GM12864 (cell line): ENCODE measurements at places on chromosomes 6 and 20.

GRCh38 chr6:24064106-24064505 lies 61.9 kb upstream of the NRSN1 start:
- no peak for DNase-seq

- no peak for DNase-seq
Measured at GRCh38 chr20:4944518-4945313, 56.6 kb downstream of the SLC23A2 start.

GRCh38 chr6:44576132-44576631 lies 188.7 kb downstream of the CDC5L start:
- DNase-seq, result no peak

GRCh38 chr6:106163966-106164877 lies 78.1 kb downstream of the PRDM1 start:
- peak; percentile 89 for DNase-seq

DNA sequence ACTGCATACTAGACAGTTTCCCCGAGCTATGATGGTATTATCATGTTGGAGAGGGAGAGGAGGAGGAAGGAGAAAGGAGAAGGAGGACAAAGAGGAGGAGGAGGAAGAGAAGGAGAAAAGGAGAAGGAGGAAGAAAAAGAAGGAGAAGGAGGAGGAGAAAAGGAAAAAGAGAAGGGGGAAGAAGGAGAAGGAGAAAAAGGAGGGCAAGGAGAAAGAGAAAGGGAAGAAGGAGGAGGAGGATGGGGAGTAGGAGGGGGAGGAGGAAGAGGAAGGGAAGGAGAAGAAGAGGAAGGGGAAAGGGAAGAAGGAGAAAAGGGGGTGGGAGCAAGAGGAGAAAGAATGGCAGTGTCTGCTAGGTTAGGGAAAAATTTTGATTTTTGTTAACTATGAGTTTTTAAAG lies 35.1 kb upstream of the PRELID3B start:
- no peak for DNase-seq

DNA sequence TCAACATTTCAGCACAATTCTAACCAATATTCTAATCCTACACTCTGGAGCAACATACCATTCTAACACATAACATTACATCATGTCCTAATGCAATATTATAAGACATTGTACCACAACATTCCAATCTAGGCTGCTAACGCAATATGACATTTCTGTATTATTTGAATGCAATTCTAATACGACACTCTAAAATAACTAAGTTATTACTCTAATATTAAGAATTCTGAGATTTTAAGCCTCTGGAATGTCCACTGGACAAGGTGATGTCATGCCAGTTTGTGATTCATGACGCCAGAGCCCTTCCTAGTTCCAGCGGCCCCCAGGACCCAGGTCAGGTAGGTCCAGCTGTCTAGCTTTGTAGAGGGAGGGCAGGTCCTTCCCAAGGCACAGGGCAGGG lies 69.7 kb upstream of the SIRPA start:
- DNase-seq, result no peak

DNA sequence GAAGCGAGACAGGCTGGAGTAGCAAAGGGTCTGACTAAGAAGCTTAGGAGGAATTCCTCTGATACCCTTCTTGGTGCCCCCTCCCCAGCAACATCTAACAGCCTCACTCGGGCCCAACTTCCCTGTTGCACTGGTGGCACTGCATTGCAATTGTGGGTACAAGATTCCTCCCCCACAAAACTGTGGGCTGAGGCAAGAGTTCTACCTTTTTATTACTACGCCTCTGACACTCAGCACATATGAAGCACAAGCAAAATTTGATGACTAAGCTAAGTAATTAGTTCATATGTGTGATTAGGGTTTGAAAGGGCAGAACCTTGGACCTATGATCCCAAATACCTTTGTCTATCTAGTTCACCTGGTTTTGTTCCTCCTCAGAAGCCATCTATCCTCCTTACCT lies 83.5 kb downstream of the ZHX3 start:
- no peak for DNase-seq

- DNase-seq, result peak; percentile 36
Measured at GRCh38 chr6:170279977-170280688, 10.7 kb downstream of the DLL1 start.

DNA sequence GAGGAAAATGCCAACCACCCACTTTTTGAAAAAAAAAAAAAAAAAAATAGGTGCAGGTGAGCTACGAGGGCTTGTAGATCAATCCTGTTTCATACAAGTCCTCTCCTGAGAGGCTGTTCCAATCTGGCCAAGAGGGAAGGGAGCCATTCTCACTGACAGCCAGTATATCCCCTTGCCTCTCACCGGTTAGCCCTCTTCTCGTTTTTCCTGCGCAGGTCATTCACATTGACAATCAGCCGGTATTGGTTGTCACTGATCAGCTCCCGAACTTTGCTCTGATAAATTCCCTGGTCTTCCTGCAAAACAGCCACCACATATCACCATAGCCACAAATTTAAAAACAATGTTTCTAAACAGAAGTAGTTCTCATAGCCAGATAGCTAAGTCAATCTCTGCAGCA lies 1.4 kb downstream of the MCM3 start:
- no peak for DNase-seq

DNA sequence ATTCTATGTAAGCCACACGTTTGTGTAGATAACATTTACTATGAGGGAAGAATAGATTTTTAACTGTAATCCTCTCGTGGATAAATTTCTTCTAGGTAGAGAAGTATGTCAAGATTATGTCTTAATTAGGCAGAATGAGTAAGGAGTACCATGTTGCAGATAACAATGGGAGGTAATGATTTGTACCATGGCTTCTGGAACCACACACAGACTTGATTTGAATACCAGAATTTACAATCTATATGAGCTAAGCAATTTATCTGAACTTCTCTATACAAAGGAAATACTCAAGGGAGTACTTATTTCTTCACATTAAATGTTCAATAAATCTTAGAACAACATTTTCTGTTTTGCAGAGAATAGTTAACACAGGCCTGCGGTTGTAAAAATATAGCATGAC lies 51.5 kb downstream of the RPS12 start:
- no peak for DNase-seq

DNA sequence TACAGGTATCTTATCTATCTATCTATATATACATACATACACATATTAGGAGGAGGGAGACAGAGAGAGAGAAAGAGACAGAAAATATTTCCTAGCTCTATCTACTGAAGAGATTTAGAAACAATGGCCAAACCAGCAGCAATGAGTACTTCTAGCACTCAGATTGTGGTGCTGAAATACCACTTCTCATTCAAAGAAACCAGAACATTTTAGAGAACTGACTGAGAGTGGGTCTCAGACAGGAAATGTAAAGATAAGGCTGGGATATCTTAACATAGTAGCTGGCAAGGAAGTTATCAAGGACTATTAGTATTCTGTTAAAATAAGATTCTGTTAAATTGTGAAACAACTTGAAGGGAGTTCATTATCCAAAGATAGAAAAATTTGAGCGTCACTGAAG lies 57.0 kb downstream of the DNAAF9 start:
- DNase-seq, result no peak

- DNase-seq, result no peak
Measured at GRCh38 chr20:47741669-47742608, 43.3 kb downstream of the SULF2 start.

DNA sequence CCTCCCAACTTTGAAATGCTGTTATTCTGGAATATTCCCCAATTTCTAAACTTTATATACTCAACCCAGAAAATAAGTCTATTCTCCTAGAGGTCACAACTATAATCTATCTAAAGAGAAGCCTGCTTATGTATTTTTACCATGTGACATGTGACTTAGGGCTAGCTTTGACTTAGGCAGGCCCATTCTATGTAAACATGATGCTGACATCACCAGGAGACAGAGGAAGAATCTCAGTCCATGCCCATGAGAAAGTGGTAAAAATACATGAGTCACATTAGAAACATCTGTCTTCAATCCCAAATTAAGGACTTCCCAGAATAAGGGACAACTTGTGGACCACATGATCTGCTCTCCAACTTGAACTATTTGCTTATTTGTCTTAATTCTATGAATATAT lies 113.6 kb upstream of the ID4 start:
- DNase-seq, result no peak

DNA sequence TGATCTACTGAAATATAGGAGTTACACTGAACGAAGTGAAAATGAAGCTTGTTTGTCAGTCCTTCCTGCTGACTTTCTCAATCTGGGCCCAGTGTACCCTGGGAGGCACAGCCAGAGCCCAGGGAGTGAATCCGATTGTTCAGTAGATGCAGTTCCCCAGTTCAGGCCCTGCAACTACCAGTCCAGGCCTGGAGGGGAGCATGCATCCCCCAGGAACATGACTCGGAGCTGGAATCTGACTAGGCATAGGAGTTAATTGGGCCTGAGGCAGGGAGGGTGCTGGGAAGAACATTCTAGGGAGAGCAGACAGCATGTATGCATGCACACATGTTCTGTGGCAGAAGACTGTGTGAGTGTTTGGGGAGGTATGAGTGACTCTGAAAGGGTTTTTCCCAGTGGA lies 42.1 kb downstream of the PHACTR3 start:
- DNase-seq, result no peak

DNA sequence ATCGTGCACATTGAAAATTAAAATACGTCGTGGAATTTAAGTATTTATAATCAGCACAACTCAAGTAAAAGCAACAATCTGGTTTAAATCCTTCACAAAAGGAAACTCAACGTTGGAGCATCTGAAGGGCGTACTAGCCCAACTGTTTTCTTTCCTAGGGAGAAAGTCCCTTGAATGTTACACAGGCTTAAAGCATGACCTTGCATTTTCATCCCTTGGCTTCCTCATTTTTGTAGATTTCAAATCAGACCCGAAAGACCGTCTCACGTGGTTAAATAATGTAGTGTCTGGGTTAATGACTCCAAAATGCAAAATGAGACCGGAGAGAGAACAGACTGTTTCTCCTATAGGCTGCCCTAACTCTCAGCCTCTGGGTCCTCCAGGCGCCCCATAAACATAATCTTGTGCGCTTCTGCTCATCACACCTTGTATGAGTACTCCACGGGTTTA lies 249.2 kb upstream of the RREB1 start:
- no peak for DNase-seq

DNA sequence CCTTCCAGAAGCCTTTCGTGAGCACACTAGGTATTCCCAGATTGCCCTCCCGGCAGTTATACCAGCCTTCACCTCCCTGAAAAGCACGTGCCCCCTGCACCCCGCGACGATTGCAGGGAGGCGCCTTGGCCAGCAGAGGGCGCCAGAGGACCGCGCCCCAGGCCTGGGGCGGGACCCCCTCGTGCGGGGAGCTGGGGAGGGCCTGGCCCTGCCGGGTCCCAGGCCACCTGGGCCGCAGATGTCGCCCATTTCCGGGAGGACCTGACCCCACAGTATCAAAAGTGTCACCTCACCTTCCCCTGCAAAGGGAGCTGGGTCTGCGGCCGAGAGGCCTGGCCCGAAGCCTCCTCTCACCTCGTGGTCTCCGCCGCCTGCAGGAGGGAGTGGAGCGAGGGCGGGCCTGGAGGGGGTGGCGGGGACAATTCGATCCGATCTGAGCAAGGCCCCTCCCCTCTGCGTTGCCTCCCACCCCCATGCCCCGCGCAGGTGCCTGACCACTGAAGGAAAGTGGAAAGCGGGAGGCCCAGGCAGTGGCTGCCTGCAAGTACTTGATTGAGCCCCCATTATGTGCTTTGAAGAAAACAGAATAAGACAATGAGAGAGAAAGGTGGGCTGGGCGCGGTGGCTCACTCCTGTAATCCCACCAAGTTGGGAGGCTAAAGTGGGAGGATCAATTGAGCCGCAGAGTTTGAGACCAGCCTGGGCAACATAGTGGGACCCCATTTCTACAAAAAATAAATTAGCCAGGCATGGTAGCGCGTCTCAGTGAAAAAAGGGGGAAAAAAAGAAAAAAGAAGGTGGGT lies 3.5 kb upstream of the SNAI1 start:
- no peak for DNase-seq

DNA sequence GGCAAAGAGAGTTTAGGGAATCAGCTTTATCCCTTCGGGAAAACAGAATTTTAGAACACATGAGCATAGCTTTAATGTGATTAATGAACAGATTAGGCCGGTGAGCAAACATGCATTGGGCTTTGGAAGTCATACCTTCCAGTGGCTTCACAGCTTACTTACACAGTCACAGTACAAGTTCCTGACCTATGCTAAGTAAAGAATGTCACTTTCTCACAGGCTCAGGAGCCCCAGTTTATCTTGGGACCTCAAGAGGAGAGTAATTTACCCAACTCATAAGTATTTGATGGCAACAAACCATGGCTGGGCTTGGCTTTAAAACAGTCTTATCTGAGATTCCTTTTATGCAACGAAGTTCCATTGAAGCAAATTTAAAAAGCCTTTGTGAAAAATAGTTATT lies 195.9 kb downstream of the AKAP7 start:
- no peak for DNase-seq

DNA sequence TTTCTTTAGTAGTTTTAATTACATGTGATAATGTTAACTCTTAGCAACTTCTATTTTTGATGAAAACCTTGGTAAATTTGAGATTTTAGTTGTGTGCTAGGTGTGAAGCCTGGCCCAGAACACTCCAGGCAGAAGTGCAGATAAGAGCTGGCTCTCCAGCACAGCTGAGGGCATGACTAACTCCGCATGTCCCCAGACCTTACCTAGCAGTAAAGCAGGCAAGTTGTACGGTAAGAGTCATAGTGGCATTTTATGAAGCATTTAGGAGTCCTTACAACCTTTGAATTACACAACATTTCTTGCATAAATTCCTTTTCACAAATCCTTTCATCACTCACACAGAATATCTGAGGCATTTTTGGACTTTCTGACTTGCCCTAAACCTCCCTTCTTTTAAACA lies 67.2 kb downstream of the OPRM1 start:
- DNase-seq, result no peak

DNA sequence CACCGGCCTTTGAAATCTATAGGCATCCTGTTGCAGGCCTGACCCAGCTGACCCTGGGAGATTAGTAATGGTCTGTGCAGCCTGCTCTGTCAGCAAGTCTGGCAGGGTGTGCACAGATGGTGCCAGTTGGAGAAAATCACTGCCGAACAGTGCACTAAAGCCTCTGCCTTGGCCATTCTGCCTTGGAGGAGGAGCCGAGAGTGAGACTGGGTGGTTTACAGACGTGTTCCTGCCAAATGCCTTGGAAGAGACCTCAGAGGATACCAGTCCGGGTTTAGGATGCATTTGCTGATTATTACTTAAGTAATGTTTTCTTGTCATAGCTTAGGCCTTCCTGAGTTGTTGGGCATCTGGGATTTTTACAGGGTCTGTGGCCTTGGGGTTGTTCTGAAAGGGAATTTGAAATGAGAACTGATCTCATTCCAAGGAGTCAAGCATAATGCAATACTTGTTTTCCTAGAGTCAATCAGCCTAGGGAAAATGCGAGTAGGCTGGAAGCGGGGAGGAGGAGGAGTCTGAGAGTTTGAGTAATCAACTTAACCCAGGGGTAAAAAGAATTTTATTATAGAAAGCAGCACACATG lies 292.1 kb downstream of the SOX4 start:
- no peak for DNase-seq

DNA sequence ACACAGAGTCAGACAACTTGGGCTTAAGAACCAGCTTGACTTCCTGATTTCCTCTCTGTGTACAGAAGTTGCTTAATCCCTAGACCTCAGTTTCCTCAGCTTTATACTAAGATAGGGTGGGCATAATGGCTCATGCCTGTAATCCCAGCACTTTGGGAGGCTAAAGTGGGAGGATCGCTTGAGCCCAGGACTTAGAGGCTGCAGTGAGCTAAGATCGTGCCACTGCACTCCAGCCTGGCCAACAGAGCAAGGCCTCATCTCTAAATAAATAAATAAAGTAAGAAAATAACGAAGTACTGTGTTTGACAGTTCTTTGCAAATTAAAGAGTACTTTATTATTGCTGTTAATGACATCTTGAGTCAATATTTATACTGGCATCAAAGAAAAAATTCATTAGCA lies 41.7 kb downstream of the CNKSR3 start:
- no peak for DNase-seq

- no peak for DNase-seq
Measured at GRCh38 chr6:142804490-142804889, 140.5 kb downstream of the HIVEP2 start.

- no peak for DNase-seq
Measured at GRCh38 chr6:92069781-92070180, 1349.6 kb downstream of the EPHA7 start.
